ENCODE measurements at places on chromosomes 3 and 15. TPM values are rescaled to one million over a fixed set of nuclear protein-coding genes. Genes with fewer than 3 reads are reported as not detected.

Gene ITGA11
- polyA plus RNA-seq: 21.5 TPM

Gene FETUB
- not detected for polyA plus RNA-seq

Gene RAB6B
- 1.5 TPM for polyA plus RNA-seq

Gene PLA2G4D
- polyA plus RNA-seq: not detected

Gene PLSCR5
- not detected for polyA plus RNA-seq

Gene SYNPR
- not detected for polyA plus RNA-seq

Gene IQCH
- polyA plus RNA-seq: 1.7 TPM

Gene NISCH
- polyA plus RNA-seq: 31.1 TPM

Gene IGSF10
- polyA plus RNA-seq: 2.8 TPM

Gene APOD
- polyA plus RNA-seq: 1.9 TPM

Gene MESP2
- polyA plus RNA-seq: 0.24 TPM

Gene NLGN1
- polyA plus RNA-seq: 0.61 TPM

Gene FOXB1
- not detected for polyA plus RNA-seq

Gene MON1A
- 6.7 TPM for polyA plus RNA-seq

Gene SI
- not detected for polyA plus RNA-seq

Gene VIPR1
- 0.11 TPM for polyA plus RNA-seq

Gene SV2B
- polyA plus RNA-seq: not detected

Gene MYRIP
- 0.01 TPM for polyA plus RNA-seq

All from fibroblast of lung (primary cell).